ENCODE measurements at places on chromosomes 3 and 15.
A peak's percentile ranks its signal among the peaks of the same experiment; 100 is the strongest.

- DNase-seq = peak; percentile 18
These were observed 196.2 kb downstream of the CHST2 start for GRCh38 chr3:143315766-143316165.

DNA sequence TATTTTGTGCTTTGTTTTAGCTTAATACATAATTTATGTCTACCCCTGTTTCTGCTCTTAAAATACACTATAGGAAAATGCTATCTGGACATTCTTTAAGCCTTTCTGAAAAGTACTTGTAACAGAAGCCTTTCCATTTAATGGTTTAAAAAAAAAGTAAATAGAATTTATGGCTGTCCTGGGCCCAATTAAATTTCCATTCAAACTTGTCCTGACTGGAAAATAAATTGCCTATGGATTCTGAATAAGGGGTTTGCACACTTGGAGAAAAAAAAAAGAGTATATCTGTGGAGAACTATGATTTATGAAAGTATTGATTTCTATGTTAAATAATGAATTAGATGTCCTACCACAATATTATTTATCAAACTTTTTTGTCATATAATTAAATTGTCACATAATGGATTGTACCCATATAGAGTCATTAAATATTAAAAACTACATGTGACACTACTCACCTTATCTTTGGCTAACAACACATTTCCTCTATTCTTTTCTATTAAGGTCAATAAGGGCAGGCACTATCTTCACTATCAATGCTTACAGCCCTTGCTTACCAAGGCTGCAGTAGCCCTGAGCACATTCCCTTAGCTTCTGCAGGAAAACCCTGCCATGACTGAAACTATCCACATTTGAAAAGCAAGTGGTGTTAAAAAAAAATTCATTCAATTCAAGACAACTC lies 396.1 kb upstream of the ROBO2 start:
- DNase-seq = no peak

DNA sequence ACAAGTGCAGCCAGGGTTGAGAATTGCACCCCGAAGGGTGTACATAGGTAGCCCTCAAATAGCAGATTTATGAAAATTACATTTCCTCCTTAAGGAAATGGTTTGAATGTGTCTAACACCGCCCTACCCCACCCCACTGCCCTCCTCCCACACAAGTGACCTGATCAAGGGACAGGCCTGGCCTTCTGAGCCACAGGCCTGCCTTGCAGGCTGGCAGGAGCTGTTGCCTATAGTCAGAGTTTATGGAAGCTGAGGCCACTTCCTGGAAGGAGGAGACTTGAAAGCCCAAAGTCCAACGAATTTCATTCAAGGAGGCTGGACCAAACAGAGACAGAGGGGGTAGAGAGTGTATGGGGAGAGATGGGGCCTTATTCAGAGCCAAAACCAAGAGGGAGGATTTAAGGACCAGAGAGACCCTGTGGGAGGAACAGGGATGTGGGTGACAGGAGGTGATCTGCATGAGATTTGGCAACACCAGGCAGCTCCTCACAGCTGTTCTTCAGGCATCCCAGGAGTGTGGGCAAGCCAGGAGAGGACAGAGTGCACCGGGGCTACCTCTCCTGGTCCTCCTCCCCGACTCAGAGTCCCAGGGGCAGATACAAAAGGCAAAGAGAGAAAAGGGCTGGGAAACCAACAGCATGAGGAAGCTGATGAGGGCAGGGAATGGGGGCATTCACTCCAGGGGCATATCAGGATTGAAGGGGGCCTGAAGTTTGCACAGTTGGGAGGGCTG lies 100.4 kb upstream of the HES1 start:
- no peak for DNase-seq

DNA sequence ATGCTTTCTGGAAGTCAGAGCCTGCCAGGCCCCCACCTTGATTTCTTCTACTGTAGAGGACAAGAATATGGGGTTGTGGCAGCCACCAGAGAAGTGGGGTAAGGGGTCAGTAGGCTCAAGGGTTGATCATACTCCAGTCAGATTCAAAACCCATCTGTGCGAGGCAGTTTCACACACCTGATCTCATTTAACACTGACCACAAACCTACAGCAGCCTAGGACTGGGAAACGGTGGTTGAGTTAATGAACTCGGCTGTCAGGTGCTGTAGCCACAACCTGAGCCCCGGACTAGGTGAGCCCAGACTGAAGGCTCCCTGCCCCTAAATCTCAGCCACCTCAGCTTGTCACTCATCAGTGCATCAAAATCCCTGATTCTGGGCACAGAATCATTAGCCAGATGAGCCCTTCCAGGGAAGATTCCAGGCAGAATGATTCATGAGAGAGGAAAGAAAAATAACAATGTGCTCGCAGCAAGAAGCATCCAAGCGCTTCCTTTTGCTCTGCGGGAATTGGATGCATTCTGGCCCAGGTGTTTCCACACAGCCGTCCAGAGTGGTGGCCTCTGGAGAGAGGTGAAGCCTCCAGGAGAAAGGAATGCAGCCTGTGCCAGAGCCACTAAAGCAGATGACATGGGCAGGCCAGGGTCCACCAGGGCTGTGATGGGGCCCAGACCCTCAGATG lies 102.1 kb downstream of the SRGAP3 start:
- DNase-seq = no peak

GRCh38 chr3:33957176-33957575 lies 158.7 kb downstream of the PDCD6IP start:
- DNase-seq = no peak

GRCh38 chr3:74624301-74624700 lies 9.8 kb upstream of the CNTN3 start:
- DNase-seq = no peak

GRCh38 chr15:54307252-54307902 lies 329.1 kb downstream of the UNC13C start:
- no peak for DNase-seq

GRCh38 chr3:114880078-114880477 lies 267.0 kb downstream of the ZBTB20 start:
- DNase-seq = no peak

DNA sequence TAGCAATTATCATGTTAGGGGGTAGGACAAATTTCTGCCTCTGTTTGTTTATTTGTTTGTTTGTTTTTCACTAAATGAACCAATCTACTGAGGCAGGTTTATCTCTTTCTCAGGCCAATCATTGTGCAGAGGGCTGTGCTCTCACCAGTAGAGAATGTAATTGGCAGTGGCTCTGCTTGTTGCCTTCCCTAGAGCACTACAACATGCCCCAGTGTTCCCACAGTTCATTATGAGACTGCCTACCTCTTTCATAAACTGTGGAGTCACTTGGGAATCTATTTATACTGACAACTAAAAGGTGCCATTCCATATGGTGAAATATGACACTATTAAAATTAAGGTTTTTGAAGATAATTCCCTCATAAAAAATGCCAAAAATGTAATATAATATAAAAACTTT lies 196.3 kb upstream of the ALCAM start:
- no peak for DNase-seq

GRCh38 chr3:16770792-16771191 lies 114.0 kb upstream of the PLCL2 start:
- DNase-seq = no peak

DNA sequence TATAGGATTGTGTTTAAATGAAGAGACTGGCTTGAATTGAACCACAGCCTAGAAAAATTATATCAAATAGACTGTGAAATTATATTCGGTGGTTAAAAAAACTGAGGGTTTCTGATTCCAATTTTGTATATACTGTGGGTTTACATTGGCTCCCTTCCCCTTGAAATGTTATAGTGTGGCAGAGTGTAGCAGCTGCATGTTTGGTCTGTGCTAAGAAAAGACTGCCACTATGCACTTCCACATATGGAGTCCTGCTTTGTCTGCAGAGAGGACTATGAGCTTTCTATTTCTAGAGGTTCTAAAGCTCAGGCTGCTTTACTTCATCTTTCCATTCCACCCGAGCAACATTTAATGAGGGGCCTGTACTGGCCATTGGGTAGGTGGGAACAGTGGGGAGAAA lies 112.3 kb downstream of the P3H2 start:
- no peak for DNase-seq

DNA sequence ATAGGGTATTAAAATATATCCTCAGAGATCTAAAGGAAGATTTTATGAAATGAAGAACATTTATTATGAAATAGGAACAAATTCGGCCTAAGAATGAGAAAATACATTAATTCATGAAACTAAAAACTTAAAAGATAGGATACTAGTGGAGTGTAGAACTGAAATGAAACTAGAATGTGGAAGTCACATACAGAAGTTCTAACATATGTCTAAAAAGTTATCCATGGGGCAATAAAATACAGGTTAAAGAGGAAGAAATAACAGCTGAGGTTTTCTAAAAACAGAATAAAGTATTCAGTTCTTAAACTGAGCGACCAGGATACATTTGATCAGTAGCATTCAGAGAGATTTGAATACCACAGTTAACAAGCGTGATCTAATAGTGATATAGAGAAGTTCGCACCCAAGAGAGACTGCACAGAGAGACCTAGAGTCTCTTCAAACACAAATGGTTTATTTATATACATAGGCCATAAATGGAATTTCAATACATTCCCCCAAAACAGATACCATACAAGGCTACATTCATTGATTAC lies 85.9 kb downstream of the FEZF2 start:
- DNase-seq = peak; percentile 58

DNA sequence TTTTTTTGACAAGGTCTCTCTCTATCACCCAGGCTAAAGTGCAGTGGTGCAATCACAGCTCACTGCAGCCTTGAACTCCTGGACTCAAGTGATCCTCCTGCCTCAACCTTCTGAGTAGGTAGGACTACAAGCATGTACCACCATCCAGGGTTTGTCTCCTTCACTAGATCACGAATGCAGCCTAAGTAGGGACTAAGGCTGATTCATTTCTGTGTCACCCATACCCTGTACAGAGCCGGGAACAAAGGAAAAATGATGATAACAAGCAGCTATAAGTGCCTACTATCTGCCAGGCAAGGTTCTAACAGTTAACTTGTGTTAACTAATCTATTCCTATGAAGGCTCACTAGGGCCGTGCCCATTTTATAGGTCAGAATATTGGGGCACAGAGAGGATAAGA lies 7.0 kb downstream of the TMEM40 start:
- no peak for DNase-seq

GRCh38 chr3:184643442-184643841 lies 68.4 kb downstream of the MAGEF1 start:
- DNase-seq = no peak

- DNase-seq = peak; percentile 88
These were observed 22.5 kb upstream of the TSC22D2 start for GRCh38 chr3:150385296-150386242.

DNA sequence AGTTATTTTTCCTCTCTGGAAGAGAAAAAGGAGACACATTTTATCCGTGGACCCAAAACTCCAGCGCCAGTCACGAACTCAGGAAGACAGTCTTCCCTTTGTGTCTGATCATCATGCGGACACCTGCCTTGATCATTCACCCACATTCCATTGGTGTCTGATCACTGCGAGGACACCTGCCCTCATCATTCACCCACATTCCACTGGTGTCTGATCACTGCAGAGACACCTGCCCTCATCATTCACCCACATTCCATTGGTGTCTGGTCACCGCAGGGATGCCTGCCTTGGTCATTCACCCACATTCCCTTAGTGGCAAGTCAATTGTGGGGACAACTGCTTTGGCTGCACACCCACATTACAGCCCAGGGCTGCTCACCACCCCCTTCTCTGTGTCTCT lies 148.9 kb downstream of the ROBO1 start:
- no peak for DNase-seq

DNA sequence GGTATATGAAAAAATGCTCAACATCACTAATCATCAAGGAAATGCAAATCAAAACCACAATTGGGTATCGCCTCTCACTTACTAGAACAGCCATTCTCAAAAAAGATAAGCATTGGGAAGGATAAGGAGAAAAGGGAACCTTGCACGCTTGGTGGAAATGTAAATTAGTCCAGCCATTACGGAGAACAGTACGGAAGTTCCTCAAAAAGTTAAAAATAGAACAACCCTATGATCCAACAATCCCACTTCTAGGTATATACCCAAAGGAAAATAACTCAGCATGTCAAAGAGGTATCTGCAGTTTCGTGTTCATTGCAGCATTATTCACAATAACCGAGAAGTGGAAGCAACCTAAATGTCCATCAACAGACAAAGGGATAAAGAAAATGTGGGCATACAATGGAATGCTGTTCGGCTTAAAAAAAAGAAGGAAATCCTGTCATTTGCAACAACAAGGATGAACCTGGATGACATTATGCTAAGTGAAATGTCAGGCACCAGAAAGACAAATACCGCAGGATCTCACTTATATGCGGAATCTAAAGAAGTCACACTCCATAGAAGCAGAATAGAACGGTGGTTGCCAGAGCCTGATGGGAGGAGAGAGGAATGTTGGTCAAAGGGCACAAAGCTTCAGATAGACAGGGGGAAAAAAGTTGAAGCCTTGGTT lies 11.7 kb upstream of the CMTM7 start:
- DNase-seq = peak; percentile 62

- no peak for DNase-seq
These were observed 286.1 kb upstream of the CTNNB1 start for GRCh38 chr3:40913192-40913591.

DNA sequence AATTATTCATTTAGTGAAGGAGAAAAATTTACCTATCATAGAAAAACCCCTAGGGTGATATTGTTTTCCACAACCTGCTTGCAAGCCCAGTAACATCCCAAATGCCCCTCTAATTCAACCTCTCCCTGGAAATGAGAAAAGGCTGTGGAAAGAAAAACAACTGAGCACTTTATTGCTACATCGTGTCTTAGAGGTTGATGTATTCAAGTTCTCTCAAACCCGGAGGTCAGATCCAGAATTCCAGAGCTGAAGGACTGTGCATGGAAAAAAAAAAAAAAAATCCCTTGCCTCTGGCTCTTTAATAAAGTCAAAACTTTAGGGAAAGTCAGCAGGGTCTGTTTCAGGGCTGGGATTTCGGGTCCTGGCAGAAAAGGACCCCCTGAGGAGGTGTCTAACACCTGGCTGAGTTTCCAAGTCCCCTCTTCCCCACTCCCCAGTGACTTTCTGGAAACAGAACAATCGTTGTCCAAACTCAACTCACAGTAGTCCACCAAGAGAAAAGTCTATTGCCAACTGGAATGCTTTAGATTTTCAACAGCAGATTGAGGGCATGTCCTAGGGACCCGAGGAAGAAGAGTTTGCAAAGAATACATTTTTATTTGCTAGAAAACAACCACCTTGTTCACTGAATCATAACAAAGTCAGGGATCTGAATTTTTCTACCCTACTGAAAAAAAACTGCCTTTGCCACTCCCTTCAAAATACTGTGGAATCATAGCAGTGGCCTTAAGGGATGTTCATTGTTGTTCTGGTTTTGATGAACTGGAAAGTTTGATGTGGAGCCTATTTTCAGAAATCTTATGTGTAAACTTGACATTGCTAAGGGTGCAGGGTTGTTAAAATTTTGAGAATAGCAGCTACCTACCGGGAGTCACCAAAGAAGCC lies 207.5 kb upstream of the ADAMTS9 start:
- DNase-seq = no peak

GRCh38 chr3:32366638-32367397 lies 24.8 kb upstream of the CMTM7 start:
- DNase-seq = no peak

- no peak for DNase-seq
These were observed 2.6 kb upstream of the CHST13 start for GRCh38 chr3:126521122-126521891.

DNA sequence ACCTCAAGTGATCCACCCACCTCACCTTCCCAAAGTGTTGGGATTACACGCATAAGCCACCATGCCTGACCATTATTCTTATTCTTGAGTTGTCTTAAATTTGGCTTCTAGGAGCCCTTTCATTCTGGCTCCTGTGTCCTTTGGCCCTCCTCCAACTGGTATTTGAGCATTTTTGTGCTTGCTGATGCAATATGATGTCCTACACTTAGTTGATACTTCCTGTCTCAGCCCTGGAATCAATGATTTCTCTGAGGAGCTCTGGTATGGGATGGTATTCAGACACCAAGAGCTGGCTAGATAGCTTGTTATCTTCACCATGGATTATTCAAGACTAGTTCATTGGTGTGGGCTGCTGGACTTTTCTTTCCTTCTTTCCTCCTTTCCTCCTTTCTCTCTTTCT lies 25.4 kb downstream of the ZNF621 start:
- DNase-seq = no peak

All from suppressor macrophage (primary cell).